ENCODE measurements at places on chromosomes 4 and X.
A peak's percentile ranks its signal among the peaks of the same experiment; 100 is the strongest.

DNA sequence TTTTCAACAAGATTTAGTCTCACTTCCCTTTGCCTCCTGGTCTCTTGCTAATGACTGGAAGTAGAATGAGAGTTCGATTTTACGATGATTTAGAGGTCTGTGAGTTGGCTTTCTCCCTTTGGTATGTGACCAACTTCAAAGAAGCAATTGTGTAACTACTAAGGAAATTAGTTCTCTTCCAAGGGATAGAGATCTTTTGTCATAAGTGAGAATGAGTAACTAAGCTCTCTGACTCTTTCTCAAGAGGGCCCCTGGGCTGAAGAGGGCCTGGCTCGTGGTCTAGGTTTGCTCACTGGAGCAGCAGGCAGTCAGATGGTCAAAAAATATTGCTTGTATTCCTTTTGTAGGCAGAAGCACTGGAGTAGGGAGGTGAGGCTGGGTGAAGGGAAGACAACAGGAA, 176.3 kb downstream of the ENOX2 start:
- peak; percentile 29 for DNase-seq

GRCh38 chrX:3445806-3446490, 99.5 kb upstream of the MXRA5 start:
- DNase-seq, result no peak

GRCh38 chr4:7239844-7240243, 47.5 kb downstream of the SORCS2 start:
- DNase-seq, result no peak

GRCh38 chr4:40254608-40255392, 58.0 kb downstream of the RHOH start:
- DNase-seq, result peak; percentile 75

GRCh38 chr4:141307241-141307689, 86.6 kb downstream of the ZNF330 start:
- DNase-seq, result peak; percentile 76

DNA sequence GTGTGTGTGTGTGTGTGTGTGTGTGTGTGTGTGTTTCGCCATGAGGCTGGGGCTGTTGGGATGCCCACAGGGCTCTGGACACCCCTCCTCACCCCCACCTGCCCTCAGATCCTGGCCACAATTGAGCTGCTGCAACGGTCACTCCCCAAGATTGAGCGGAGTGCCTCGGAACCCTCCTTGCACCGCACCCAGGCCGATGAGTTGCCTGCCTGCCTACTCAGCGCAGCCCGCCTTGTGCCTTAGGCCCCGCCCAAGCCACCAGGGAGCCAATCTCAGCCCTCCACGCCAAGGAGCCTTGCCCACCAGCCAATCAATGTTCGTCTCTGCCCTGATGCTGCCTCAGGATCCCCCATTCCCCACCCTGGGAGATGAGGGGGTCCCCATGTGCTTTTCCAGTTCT, 10.2 kb downstream of the ARAF start:
- no peak for DNase-seq

DNA sequence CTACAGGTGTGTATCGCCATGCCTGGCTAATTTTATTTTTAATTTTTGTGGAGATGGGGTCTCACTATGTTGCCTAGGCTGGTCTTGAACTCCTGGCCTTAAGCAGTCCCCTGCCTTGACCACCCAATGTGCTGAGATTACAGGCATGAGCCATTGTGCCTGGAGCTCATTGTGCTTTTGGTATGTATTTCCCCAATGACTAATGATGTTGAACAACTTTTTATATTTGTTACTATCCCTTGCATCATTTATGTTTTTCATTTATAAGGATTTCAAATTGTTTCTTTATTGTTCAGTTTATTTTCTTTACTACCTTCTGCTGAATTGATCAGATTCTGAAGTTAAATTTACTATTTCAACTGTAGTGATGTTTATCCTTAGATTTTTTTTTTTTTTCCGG, 199.7 kb downstream of the CEP135 start:
- DNase-seq, result peak; percentile 76

DNA sequence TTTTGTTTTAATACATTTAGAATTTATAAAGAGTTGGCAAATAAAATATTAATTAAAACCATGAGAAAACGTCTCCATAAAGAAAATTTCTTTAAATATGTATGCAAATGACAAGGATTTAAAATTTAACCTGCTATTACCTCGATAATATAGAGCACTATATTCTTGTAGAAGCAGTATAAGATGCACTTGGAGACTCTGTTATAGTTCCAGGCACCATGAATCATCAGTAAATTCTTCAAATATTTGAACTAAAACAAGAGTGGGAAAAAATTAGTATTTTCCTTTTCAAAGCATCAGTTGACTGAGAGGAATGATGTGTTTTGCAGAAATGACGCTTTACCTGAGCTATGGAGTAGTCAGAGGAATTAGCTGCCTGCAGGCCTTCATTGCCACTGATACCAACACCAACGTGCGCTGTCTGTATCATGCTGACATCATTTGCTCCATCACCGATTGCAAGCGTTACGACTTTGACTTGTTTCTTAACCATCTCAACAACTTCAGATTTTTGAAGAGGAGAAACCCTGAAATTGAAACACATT, 67.3 kb downstream of the SHISA3 start:
- DNase-seq, result no peak

DNA sequence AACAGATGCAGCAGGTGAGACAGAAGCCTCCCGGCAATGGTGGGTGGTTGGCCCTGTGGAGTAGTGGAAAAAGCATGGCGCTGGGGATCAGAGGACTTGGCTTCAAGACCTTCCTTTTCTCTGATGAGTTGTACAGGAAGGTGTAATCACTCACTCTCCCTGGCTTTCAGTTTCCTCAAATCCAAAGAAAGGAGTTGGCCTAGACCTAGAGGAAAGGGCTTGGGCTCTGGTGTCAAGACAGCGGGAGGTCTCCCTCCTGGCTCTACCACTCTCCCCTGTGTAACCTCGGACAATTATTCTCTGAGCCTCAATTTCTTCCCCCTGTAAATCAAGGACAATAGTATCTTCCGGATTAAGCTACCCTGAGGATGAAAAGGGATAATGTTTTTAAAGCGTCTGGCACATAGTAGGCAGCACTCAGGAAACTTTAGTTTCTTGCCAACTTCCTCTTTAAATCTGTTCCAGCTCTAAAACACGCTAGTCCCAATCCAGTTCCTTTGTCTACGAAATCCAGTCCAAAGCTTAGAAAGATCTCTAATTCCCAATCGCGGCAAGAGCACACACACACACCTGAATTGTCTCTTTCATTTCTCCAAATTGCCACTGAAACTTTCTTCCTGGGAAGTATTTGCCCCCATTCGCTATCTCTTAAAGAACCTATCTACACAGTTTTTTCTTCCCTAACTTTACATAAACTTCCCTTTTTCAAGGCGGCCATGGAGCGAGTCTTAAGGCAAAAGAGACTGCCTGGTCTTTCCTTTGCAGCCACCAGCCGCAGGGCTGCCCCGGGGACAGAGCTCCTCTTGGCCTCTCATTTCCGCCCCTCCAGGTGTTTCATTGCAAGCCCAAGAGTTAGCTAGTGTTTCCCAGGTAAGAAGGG, 29.9 kb upstream of the GPC4 start:
- no peak for DNase-seq

- peak; percentile 84 for DNase-seq
Measured at GRCh38 chr4:87007528-87008446, 73.0 kb downstream of the AFF1 start.

DNA sequence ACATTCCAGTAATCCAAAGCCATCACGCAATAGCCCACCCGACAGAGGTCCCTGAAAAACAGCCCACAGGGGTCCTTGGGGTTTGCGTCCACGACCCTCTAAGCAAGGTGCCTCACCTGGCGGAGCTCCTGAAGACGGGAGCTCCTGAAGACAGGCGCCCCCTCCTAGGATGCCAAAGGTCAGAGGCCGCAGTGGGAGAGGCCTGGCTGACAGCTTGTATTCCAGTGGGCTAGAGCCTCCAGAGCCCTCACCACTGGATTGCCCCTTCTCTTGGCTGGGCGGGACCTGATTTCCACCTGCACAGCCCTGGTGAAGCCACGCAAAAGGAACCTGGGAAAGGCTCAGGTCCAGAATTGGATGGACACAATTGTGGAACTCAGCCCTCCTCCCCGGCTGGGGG, 29.7 kb upstream of the WFS1 start:
- DNase-seq, result no peak

GRCh38 chrX:153819384-153820040, 10.8 kb downstream of the PDZD4 start:
- no peak for DNase-seq

- no peak for DNase-seq
Measured at GRCh38 chr4:87803421-87803820, 4.1 kb downstream of the IBSP start.

DNA sequence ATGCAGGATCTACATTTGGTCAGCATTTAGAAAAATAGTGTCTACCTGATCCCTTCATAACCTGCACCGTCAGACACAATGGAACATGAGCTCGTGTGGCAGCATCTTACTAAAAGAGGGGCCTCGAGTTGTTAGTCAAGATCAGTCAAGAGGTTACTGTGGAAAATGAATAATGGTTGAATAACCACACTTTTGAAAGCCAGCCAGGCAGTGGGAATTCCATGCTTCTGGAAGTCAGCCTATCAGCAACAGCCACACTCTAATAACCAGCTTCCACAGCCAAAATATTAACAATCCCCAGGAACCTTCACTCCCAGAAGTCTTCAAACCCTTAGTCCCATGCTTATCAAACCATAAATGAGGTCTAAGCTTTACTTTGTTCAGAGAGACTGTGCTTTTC, 234.3 kb downstream of the HS3ST1 start:
- no peak for DNase-seq
